Stimulated activated CD4-positive, alpha-beta T cell treated with anti-CD3 and anti-CD28 coated beads, TNF-alpha, amount 100 ng/mL, for 48 hours (primary cell): ENCODE measurements at places on chromosomes 1 and 21.

- DNase-seq: no peak
Observed at GRCh38 chr1:201404055-201404454, 4.9 kb upstream of the LAD1 start.

GRCh38 chr1:228059634-228060457 lies 22.7 kb upstream of the ARF1 start:
- peak; percentile 55 for DNase-seq

- DNase-seq: no peak
Observed at GRCh38 chr1:204384636-204385352, 25.1 kb upstream of the PLEKHA6 start.

DNA sequence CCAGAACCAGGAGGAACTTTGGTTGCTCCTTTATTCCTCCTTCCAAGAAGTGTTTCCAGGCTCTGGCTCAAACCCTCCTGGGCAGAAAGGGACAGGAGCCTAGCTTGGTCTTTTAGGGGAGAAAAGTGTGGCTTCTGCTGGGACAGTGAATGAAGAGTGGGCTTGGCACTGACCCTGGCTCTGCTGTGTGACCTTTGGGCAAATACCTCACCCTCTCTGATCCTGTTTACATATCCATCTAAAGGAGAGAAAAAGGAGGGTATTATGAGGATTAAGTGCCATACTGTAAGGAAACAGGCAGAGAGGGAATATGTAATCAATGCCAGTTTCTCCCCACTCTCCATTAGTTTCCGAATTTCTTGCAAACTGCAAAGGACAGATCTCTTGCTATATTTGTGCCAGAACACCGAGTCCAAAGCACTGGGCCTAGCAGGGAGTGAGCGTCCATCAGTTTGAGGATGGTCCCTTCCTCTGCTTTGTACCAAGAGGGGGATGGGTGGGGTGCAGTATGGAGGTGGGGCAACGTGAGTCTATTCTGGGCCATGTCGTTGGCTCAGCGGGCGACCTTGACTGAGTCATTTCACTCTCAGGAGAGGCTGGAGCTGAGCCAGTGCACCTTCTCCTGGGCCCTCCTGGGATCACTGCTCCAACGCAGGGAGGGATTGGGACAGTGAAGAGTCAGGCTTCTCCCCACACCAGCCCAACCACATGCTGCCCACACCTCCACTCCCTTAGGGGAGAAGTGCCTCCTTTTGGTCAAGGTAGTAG lies 38.4 kb downstream of the IGSF21 start:
- no peak for DNase-seq

DNA sequence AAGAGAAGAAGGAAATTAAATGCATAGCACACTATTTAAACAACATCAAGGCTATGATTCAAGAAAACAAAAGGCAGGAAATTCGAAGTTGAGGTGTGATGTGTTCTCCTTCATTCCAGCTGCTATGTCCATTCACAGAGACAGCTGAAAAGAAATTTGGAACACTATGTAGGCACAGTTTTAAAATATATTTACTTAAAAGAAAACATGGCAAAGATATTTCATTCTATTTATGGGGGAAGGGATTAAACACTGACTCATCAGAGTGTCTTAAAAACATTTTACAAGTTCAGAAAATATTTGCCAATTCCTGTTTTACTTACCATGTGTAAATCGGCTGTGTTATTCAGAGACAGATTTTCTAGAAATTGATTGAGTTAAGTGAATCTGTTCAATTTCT lies 39.4 kb upstream of the NGF start:
- DNase-seq: no peak

GRCh38 chr1:172339842-172340241 lies 80.6 kb upstream of the C1orf105 start:
- DNase-seq: no peak

DNA sequence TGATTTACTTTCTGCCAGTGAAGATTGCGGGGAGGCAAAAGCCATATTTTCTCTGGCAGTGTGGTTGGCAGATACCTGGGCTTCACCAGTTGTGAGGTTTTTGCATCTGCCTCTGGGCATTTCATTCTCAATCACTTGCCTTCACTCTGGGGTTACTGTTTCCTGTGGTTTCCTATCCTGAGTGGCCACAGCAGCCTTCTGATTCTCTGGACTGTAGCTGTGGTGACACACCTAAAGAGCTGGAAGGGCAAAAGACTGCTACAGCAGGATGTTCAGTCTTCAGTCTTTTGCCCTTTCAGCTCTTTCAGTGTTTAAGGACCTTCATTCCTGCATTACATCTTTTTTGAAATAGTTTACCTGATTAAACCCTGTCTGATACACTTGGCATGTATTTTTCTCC lies 50.5 kb upstream of the GPR52 start:
- no peak for DNase-seq

DNA sequence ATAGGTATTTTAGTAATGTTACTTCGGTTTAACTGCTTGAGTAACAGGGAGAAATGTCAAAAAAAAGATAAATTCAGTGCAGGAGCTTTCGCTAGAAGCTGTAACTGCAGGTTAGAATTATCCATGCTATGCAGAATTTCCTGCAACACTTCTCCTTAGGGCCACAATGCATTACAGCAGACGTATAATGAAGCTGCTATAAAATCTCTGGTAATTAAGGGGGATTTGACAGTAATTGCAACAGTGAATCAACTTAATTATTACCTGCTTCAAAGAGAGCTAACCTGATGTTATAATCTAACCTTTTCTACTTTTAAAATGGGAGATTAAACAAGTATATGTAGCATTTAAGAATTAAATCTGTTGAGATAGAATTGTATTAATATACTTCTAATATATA lies 92.6 kb downstream of the ATG4C start:
- no peak for DNase-seq

GRCh38 chr1:101748077-101748476 lies 248.6 kb downstream of the OLFM3 start:
- no peak for DNase-seq

DNA sequence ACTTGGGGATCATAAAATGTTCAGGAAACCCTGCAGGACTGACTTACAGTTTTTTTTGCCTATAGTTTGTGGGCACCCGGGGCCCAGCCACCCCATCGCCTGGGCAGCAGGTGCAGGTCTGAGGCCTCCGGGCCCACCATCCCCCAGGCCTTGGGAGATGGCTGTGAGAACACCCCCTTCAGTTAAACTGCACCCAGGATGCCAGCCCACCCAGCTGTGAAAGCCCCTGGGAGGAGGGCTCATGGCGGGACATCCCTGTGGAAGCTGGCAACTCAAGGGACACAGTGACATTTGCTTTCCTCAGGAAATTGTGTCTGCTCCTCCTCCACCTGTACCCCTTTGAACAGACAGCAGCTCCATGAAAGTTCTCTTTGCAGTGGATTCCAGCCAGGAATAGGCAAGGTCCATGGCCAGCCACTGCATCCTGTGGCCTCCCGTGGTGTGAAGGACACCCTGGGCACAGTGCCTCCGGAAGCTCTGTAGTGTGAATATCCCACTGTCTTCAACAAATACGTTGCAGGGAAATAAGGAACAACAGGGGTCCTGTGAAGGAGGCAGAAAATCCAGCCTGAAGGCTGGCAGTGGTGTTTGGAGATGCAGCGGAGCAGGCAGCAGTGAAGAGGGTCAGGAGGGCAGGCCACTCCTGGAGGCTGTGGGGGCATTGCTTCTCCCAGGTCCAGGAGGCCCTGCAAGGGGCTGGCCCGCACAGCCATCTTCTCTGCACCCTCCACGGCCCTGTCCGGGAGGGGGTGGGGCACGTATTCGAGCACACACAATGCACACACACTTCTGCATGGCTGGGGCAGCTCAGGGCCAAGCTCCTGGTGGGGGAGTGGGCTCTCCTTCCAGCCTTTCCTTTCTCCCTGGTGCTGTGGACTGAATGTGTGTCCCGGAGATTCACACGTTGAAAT lies 2.1 kb upstream of the OBSCN start:
- no peak for DNase-seq

DNA sequence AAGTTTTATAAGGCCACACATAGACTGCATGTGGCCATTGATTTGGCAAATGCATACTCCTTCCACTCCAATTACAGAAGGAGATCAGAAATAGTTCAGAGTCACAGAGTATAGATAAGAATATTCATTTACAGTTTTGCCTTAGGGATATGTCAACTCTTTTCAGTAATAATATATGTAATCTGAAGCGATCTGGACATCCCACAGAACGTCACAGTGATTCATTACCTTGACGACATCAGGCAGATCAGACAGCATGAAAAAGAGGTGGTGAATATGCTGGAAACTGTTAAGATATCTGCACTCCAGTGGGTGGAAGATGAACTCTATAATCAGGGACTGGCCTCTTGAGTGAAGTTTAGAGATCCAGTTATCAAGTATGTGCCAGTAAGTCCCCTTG lies 240.4 kb downstream of the DPYD start:
- no peak for DNase-seq

- no peak for DNase-seq
Observed at GRCh38 chr1:12745126-12745991, 641 bp upstream of the CFAP107 start.

DNA sequence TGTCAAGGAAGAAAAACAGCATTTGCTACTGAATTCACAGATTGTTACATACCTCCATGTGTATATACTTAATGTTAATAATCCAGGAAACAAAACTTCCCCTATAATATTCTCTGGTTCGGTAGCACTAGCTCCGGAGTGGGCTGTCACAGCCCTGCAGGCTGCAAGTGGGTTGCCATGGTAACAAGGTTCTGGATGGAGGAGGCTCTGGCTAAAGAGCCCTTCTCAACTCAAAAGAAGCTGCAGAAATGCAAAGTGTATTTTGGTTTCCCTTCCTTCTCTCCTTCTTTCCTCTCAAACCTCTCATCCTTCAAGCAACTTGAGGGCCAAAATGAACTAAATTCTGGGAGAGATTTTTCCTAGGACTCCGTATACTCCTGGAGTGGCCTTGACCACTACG lies 45.2 kb downstream of the ASTN1 start:
- no peak for DNase-seq

DNA sequence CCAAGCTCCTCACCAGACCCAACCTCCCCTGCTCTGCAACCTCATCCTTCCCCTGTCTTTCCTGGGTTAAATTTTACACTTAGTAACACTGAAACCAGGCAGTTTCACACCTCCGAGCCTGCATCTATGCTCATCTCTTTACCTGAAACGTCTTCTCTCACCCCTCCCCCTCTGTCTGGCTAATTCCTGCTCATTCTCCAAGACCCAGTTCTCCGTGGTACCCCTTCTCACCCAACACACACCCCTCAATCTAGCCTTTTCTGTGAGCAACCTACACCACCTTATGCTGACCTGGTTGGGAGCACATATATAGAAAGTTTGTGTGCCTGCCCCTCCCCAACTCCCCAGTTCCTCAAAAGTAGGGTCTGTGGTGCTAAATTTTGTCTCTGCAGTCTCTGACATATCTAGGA lies 3.7 kb upstream of the KIAA1614 start:
- no peak for DNase-seq

DNA sequence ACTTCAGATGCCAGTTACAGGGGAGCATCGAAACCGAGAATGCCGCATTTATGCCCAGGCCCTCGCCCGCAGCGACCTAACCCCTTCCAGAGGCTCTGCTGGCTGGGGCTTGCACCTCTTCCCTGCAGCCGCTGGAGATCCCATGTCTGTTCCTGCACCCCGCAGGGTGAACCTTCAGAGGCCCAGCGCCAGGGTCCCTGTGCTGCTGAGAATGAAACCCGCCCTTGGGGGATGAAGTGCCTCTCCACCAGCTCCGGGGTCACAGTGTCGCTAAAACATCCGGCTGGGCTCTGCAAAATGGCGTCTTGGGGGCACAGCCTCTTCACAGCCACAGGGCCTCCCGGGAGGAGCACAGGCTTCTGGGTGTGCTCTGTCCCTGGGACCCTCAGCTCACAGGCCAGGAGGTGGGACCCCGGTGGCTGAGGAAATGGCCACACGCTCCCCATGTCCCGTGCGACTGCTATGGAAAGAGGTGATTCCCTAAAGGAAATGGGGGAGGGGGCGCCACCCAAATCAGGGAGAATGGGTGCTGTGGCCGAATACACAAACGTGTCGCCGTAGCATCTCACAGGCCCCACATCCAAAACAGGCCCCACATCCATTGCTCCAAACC lies 39.9 kb upstream of the TSPEAR start:
- DNase-seq: no peak

DNA sequence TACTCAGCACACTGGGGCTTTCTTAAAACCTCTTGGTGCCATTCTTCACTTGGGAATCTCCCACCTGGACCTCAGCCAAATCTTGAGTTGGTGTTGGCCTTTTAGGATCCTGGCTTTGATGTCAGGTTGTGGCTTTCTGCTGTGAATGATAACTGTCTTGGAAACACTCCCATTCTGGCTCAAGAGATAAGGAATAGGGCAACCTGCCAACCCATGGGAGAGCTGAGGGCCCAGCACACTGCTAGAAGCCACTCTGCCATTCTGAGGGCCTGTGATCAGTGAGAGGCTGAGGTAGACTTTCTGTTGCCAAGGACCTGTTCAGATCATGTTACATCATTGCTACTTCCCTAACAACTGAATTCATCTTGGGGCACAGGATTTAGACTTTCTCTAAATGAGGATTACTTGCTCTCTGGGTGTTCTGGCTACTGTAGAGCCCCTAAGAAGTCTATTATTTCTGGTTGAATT lies 45.8 kb downstream of the TTC39A start:
- DNase-seq: no peak

- DNase-seq: no peak
Observed at GRCh38 chr1:164746632-164747031, 187.6 kb downstream of the PBX1 start.

DNA sequence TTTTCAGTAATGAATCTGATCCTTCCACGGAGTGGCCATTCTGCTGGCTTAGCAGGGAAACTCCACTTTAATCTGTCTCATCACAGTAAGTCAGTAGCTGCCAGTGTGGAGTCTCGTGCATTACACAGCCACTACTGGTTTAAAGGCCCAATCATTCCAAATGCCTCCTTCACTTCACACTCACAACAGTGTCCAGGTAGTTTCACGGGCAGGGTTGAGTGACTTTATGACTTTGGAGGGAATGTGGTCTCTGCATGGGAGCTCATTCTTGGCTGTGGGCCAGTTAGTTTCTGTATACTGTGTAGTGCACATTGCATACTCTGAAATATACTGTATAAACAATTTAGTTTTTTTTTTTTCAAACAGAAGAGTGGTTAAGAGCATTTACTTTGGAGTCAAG lies 34.6 kb upstream of the C1orf87 start:
- no peak for DNase-seq

GRCh38 chr1:157147037-157147436 lies 8.8 kb upstream of the ETV3 start:
- DNase-seq: no peak

DNA sequence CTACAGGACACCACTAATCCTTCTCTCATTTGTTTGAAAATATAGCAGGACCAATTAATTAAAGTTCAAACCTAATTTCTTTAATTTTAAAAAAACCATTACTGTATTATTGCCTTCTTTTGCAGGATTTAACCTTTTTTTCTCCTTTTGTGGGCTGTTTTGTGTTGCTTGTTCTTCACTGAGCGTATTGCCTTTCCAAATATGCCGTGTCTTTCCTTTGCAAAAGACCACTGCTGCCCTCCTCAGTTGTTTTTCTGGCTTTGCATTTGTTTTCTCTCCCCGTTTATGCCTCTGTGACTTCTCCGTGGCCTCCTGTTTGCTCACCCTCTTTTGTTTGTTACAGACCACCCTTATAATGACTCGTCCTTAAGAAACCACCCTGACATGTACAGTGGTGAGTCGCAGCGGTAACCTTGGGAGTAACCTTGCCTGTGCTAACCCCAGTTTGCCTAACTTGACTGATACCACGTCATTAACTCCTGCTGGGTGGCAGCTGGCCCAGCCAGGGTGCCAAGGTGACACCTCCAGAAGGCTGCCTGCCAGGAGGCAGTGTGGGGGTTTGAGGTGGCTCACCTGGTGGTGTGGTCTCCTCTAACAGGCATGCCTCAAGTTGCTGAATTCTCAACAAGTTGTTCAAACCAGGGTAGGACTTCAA lies 81.1 kb upstream of the CNTN2 start:
- DNase-seq: no peak
